ENCODE measurements at places on chromosomes 6 and 20. TPM values are rescaled to one million over a fixed set of nuclear protein-coding genes. Genes with fewer than 3 reads are reported as not detected.

RALY gene
- 104 TPM for total RNA-seq

ZBP1 gene
- total RNA-seq, result 4.1 TPM

OGFR gene
- total RNA-seq, result 50.6 TPM

TAGAP gene
- 3.2 TPM for total RNA-seq

PPP1R16B gene
- 8.9 TPM for total RNA-seq

LY6G6D gene
- total RNA-seq, result not detected

BTNL2 gene
- total RNA-seq, result not detected

DCDC2 gene
- not detected for total RNA-seq

GDAP1L1 gene
- total RNA-seq, result not detected

EPB41L1 gene
- total RNA-seq, result 102 TPM

EDEM2 gene
- total RNA-seq, result 24.6 TPM

MUC21 gene
- not detected for total RNA-seq

C20orf204 gene
- total RNA-seq, result 3.2 TPM

FOXS1 gene
- 44.5 TPM for total RNA-seq

TRIM27 gene
- total RNA-seq, result 61.9 TPM

BEND3 gene
- total RNA-seq, result 0.54 TPM

RPP40 gene
- total RNA-seq, result 2.4 TPM

TSHZ2 gene
- 32.6 TPM for total RNA-seq

SMLR1 gene
- total RNA-seq, result not detected

CLDN20 gene
- total RNA-seq, result not detected

TOX2 gene
- 4.2 TPM for total RNA-seq

RBCK1 gene
- total RNA-seq, result 84.0 TPM

TCF15 gene
- total RNA-seq, result not detected

RBPJL gene
- total RNA-seq, result not detected

PHACTR3 gene
- not detected for total RNA-seq

CENPQ gene
- 5.4 TPM for total RNA-seq

KCNQ5 gene
- 8.5 TPM for total RNA-seq

SLC25A27 gene
- 44.4 TPM for total RNA-seq

CCDC170 gene
- total RNA-seq, result 0.81 TPM

MRAP2 gene
- total RNA-seq, result 67.5 TPM

MGME1 gene
- total RNA-seq, result 8.8 TPM

CLVS2 gene
- total RNA-seq, result 0.07 TPM

HAO1 gene
- total RNA-seq, result not detected

TULP1 gene
- total RNA-seq, result not detected

MEP1A gene
- not detected for total RNA-seq
